ENCODE measurements at places on chromosomes 4 and X. TPM values are rescaled to one million over a fixed set of nuclear protein-coding genes. Genes with fewer than 3 reads are reported as not detected.

DNA sequence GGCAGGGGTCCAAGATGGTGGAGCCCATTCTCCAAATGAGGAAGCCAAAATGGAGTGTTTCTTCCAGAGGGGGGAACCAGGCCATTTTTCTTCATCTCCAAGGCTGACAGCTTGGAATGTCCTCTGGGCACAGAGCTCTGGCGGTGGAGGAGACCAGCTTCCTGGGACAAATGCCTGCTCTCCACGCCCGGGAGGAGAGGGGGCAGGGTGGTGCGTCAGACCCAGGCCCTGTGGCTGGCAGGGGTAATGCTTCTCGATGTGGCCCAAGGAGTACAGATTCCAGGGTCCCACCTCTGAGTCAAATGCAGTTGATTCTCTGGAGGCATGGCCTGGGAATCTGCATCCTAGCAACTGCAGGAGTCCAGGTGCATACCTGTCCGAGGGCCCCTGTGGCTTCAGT lies 44.6 kb upstream of the ADRA2C start:
- H3K27ac ChIP-seq: no peak overlapping the region
- DNase-seq: no peak
- peaks cover 42% of the 10 kb centered on the region for H3K27me3 ChIP-seq
- no peaks in the 10 kb centered on the region for H3K36me3 ChIP-seq
- H3K4me3 ChIP-seq: no peak overlapping the region

The BCOR gene
- total RNA-seq: 21.0 TPM

- H3K27me3 ChIP-seq: no peaks in the 10 kb centered on the region
- no peak overlapping the region for H3K4me3 ChIP-seq
These were observed 254.2 kb downstream of the ADAMTS3 start for GRCh38 chr4:72314869-72315268.

GRCh38 chrX:20309806-20310205 lies 43.1 kb upstream of the RPS6KA3 start:
- H3K36me3 ChIP-seq: no peaks in the 10 kb centered on the region
- peak; percentile 54 for DNase-seq

GRCh38 chr4:102420563-102421398 lies 75.5 kb upstream of the SLC39A8 start:
- no peak overlapping the region for H3K27ac ChIP-seq
- H3K27me3 ChIP-seq: no peaks in the 10 kb centered on the region
- H3K36me3 ChIP-seq: no peaks in the 10 kb centered on the region
- DNase-seq: no peak

- H3K27ac ChIP-seq: no peak overlapping the region
- H3K4me3 ChIP-seq: no peak overlapping the region
- H3K27me3 ChIP-seq: no peaks in the 10 kb centered on the region
- DNase-seq: peak; percentile 5
- no peaks in the 10 kb centered on the region for H3K36me3 ChIP-seq
- no peaks in the 10 kb centered on the region for H3K4me1 ChIP-seq
These were observed 15.4 kb upstream of the TBC1D19 start for GRCh38 chr4:26568446-26568994.

- no peaks in the 10 kb centered on the region for H3K4me1 ChIP-seq
- H3K36me3 ChIP-seq: no peaks in the 10 kb centered on the region
- no peaks in the 10 kb centered on the region for H3K27me3 ChIP-seq
- no peak overlapping the region for H3K4me3 ChIP-seq
These were observed 56.8 kb upstream of the EMCN start for GRCh38 chr4:100574607-100575006.

DNA sequence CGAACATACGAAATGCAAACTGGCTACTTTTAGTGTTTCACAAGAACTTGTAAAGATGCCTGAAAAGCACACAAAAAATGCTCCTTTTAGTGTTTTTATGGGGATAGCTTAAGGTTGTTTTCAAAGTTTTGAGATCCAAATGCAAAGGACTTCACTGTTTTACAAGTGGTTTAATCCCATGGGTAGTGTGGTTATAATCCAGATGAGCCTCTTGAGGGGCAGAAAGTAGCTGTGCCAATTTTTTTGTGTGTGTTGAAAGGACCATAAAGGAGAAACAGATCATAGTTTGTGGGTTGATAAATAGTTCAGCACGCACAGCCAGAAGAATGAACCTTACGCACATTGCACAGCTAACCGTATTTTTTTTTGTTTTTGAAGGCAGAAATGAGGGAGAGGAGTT lies 126.9 kb upstream of the GIMD1 start:
- peak overlapping the region; percentile 47 for H3K27ac ChIP-seq
- no peaks in the 10 kb centered on the region for H3K36me3 ChIP-seq
- no peaks in the 10 kb centered on the region for H3K27me3 ChIP-seq
- no peak overlapping the region for H3K4me3 ChIP-seq
- peak; percentile 95 for DNase-seq

The STAP1 gene
- 0.04 TPM for total RNA-seq

DNA sequence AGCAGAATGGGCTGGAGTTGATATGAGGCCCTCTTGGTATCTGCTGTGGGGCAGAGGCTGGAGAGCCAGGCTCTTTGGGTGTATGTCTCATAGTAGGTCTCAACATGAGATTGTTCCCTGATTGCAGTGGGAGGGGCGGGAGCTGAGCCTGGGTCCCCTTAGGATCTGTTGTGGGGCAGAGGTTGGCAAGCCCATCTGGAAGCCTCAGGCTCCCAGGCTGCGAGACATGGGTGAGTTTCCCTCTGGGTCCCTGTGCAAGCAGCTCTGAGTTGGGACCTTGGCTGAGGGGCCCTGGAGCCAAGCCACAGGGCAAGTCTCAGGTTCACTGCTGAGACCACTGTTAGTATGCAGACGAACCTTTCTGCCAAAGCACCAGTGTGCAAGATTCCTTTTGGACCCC lies 201.9 kb downstream of the ARHGAP10 start:
- no peaks in the 10 kb centered on the region for H3K27me3 ChIP-seq
- H3K36me3 ChIP-seq: peaks cover 6% of the 10 kb centered on the region
- no peak overlapping the region for H3K27ac ChIP-seq
- no peaks in the 10 kb centered on the region for H3K4me1 ChIP-seq

- H3K36me3 ChIP-seq: no peaks in the 10 kb centered on the region
- no peaks in the 10 kb centered on the region for H3K4me1 ChIP-seq
These were observed 277.4 kb upstream of the GATB start for GRCh38 chr4:152038238-152038637.

GRCh38 chr4:118716304-118716703 lies 31.1 kb downstream of the METTL14 start:
- no peaks in the 10 kb centered on the region for H3K4me1 ChIP-seq
- H3K27me3 ChIP-seq: no peaks in the 10 kb centered on the region
- no peak for DNase-seq
- H3K4me3 ChIP-seq: no peak overlapping the region

The UNC5C gene
- total RNA-seq: 0.75 TPM

The POLN gene
- 3.4 TPM for total RNA-seq

The UGT8 gene
- 0.62 TPM for total RNA-seq

The TEX13D gene
- 0.04 TPM for total RNA-seq

The VSIG4 gene
- total RNA-seq: 15.4 TPM

The GPR82 gene
- total RNA-seq: 0.04 TPM

- no peak for DNase-seq
- H3K27me3 ChIP-seq: no peaks in the 10 kb centered on the region
- H3K27ac ChIP-seq: no peak overlapping the region
- no peak overlapping the region for H3K4me3 ChIP-seq
- H3K4me1 ChIP-seq: no peaks in the 10 kb centered on the region
These were observed 69.1 kb downstream of the HS3ST1 start for GRCh38 chr4:11359591-11359990.

The HAND2 gene
- total RNA-seq: 1.7 TPM

- H3K4me3 ChIP-seq: no peak overlapping the region
- no peaks in the 10 kb centered on the region for H3K36me3 ChIP-seq
- no peak overlapping the region for H3K27ac ChIP-seq
- no peaks in the 10 kb centered on the region for H3K4me1 ChIP-seq
These were observed 22.2 kb downstream of the DTHD1 start for GRCh38 chr4:36303426-36304137.

The F8A3 gene
- 0.84 TPM for total RNA-seq

DNA sequence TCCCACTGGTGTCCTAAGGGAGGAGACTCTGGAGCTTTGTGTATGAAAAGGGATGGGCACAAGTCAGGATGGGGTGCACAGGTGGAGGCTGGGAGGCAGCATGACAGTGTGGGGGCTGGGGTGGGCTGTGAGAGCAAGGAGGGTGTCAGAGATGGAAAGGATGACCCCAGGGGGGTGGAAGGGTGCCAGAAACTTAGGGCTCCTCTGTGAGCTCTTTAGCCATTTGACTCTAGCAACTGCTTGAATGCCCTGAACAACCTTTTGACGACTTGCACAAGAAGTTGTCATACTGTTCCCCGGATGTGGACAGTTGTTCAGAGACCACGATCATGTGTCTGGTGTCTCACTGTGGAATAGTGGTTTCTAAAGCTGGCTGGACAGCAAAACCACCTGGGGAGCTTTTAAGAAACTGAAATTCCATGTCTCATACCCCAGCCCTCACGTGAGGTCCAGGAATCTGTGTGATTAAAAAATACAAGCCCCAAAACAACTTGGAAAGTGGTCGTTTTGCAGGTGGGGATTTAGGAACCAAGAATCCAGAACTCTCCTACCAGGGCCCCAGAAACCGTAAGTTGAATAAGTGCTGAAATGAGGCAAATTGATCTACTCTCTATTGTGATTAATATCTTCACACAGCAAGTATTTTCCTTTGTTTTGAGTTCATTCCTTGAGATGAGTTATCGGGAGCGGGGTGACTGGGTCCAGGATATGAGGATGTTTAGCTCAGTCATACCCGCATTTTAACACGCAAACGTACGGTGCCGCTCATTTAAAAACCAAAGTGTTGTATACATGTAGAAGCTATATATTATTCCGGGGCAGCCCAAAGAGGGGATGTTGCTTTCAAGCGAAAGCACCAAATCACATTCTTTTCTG lies 3.4 kb downstream of the RHOH start:
- no peaks in the 10 kb centered on the region for H3K36me3 ChIP-seq
- H3K4me1 ChIP-seq: no peaks in the 10 kb centered on the region
- peak overlapping the region; percentile 16 for H3K4me3 ChIP-seq
- DNase-seq: no peak

- H3K27me3 ChIP-seq: no peaks in the 10 kb centered on the region
- no peaks in the 10 kb centered on the region for H3K36me3 ChIP-seq
- no peak for DNase-seq
These were observed 310.5 kb downstream of the TENM3 start for GRCh38 chr4:182553653-182554052.

- H3K4me1 ChIP-seq: no peaks in the 10 kb centered on the region
- no peak overlapping the region for H3K4me3 ChIP-seq
- peaks cover 66% of the 10 kb centered on the region for H3K36me3 ChIP-seq
- H3K27ac ChIP-seq: no peak overlapping the region
- DNase-seq: no peak
These were observed 60.6 kb upstream of the TLR2 start for GRCh38 chr4:153623491-153623890.

DNA sequence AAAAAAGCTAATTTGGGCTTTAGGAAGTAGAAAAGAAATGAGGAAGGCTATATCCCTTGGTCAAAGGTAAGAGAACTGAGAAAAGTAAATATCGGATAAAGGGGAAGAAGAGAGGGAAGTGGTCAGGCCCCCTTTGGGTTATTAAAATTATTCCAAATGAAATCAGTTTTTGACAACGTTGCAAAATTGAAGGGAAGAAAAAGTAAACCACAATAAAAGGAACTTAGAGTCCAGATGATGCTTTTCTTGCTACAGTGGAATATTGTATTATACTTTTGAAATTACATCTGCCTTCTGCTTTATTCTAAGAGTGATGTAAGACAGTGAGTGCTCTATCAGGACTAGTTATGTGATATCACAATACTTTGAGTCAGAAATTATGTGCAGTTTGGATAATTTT lies 59.4 kb upstream of the RBPJ start:
- H3K27ac ChIP-seq: no peak overlapping the region
- H3K27me3 ChIP-seq: no peaks in the 10 kb centered on the region
- peak; percentile 36 for DNase-seq

DNA sequence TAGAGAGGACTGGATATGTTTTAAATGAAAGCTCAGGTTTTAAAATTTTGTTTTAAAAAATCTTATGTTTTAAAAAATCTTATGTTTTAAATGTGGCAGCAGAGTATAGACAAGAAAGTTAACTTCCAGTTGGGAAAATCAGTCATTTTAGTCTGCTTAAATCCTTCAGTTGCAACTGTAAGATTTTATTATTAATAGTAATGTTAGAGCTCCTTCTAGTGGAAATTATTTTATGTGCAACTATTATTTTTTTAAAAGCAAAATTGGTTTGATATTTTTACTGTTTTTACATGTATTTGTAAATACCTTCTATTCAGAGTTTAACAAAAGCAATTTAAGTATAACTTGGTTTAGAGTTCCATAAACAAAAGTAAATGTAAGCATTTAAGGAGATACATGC lies 8.5 kb upstream of the NUDT6 start:
- H3K27ac ChIP-seq: no peak overlapping the region
- H3K4me1 ChIP-seq: no peaks in the 10 kb centered on the region
- peak; percentile 27 for DNase-seq
- peaks cover 22% of the 10 kb centered on the region for H3K36me3 ChIP-seq

DNA sequence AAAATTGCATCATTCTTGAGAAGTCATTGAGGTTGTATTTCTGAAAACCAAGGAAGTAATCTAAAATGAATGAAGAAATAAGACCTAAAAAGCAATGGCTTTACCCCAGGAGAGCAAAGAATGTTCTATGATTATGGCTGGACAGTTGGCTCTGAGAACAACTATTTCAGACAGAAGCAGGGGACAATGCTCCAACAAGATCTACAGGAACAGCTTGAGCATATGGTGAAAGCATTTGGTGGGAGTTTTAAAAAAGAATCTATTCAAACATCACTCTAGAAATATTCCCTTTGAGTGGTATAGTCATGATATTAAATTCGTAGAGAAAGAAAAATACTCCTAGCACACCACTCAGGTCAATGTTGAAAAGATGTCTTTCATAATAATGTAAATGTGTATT lies 26.7 kb downstream of the DYNLT3 start:
- peaks cover 7% of the 10 kb centered on the region for H3K27me3 ChIP-seq
- DNase-seq: no peak
- no peak overlapping the region for H3K4me3 ChIP-seq
- no peaks in the 10 kb centered on the region for H3K36me3 ChIP-seq
- H3K27ac ChIP-seq: no peak overlapping the region

DNA sequence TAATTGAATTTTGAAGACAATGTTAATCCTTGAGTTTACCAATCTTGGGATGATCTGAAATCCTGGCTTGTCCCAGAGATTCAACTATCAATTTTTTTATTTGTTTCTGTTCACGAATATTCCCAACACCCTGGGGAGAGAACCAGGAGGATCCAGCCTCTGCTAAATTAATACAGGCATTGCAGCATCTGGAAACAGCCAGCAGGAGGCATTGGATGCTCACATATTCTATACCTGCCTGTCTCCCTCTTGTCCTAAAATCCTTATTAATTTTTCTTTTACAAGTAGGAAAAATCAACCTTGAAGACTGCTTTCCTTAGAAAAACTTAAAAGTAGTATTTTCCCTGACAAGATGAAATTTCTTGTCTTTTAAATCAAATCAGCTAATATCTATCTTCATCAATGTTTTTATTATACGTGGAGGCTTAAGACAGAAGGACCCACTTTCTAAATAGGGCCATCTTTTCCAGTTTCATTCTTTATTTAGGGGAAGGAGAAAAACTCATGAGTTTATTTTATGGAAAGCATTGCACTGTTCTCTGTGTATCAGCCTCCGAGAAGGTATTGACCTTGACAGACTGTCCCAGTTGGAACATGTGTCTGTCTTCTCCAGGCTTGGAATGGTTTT lies 102.4 kb downstream of the CLNK start:
- no peak overlapping the region for H3K4me3 ChIP-seq
- DNase-seq: peak; percentile 66

The CSAG3 gene
- not detected for total RNA-seq
